ENCODE measurements at places on chromosomes 1 and 21. TPM values are rescaled to one million over a fixed set of nuclear protein-coding genes. Genes with fewer than 3 reads are reported as not detected.

The TEDDM1 gene
- polyA plus RNA-seq, result not detected

The CADM3 gene
- 4.1 TPM for polyA plus RNA-seq

The CCDC27 gene
- polyA plus RNA-seq, result not detected

The S100A7 gene
- not detected for polyA plus RNA-seq

The RAD54L gene
- polyA plus RNA-seq, result 2.9 TPM

The CD1D gene
- polyA plus RNA-seq, result 28.3 TPM

The LRRC38 gene
- polyA plus RNA-seq, result not detected

The NPPA gene
- polyA plus RNA-seq, result 0.24 TPM

The MTF2 gene
- 19.1 TPM for polyA plus RNA-seq

The UBASH3A gene
- 3.3 TPM for polyA plus RNA-seq
